ENCODE measurements at places on chromosomes 2 and 18. TPM values are rescaled to one million over a fixed set of nuclear protein-coding genes. Genes with fewer than 3 reads are reported as not detected.

DNA sequence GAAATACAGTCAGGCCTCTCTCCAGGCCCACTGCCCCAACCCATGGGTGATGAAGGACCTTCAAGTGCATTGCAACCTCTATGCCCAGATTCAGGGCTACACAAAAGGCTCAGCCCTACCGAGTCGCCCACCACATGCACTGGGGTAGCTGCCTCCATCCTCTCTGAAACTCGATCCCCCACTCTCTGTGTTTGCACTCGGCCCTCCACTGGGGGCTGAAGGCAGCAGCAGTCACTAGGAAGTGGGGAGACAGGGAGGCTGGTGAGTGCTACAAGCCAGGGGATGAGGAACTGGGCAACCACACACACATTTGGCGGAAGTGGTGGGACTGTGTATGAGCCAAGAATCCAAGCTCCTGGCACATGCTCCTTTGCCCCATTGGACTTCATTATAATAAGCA lies 94.6 kb downstream of the CERS6 start:
- H3K4me1 ChIP-seq = no peaks in the 10 kb centered on the region
- no peak for DNase-seq
- H3K27ac ChIP-seq = no peak overlapping the region
- no peaks in the 10 kb centered on the region for H3K27me3 ChIP-seq

- no peaks in the 10 kb centered on the region for H3K27me3 ChIP-seq
- H3K4me3 ChIP-seq = no peak overlapping the region
- H3K27ac ChIP-seq = no peak overlapping the region
Measured at GRCh38 chr2:101766337-101766736, 68.8 kb downstream of the MAP4K4 start.

- DNase-seq = peak; percentile 20
- no peak overlapping the region for H3K27ac ChIP-seq
- H3K4me3 ChIP-seq = no peak overlapping the region
Measured at GRCh38 chr2:86790134-86790675, 508 bp downstream of the CD8A start.

GRCh38 chr2:62441824-62442223 lies 64.2 kb downstream of the TMEM17 start:
- no peak overlapping the region for H3K27ac ChIP-seq
- no peak for DNase-seq
- no peak overlapping the region for H3K4me3 ChIP-seq
- H3K4me1 ChIP-seq = no peaks in the 10 kb centered on the region

DNA sequence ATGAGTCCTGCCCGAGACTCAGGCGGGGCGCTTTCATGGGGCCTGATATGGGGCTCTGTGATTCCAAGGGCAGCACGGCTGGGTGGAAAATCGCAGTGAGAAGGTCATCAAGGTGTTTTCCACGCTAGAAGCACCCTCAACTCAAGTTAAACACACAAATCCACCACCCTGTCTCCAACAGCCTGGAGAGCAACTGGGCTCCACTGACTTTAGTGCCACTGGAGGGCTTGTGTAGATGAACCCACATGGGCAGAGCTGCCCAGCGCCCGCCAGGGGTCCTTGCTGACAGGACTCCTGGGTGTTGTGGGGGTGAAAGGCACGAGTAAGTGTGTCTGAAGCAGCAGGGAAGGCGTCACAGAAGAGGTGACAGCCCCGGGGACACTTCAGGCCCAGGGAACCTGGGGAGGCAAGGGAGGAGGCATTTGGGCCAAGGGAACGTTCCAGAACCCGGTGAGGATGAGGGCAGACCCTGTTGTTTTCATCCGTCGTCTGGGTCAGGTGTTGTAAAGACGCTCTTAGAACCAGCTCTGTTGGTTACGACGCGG lies 51.8 kb upstream of the CTDP1 start:
- no peak overlapping the region for H3K4me3 ChIP-seq
- no peaks in the 10 kb centered on the region for H3K4me1 ChIP-seq
- H3K36me3 ChIP-seq = no peaks in the 10 kb centered on the region

DNA sequence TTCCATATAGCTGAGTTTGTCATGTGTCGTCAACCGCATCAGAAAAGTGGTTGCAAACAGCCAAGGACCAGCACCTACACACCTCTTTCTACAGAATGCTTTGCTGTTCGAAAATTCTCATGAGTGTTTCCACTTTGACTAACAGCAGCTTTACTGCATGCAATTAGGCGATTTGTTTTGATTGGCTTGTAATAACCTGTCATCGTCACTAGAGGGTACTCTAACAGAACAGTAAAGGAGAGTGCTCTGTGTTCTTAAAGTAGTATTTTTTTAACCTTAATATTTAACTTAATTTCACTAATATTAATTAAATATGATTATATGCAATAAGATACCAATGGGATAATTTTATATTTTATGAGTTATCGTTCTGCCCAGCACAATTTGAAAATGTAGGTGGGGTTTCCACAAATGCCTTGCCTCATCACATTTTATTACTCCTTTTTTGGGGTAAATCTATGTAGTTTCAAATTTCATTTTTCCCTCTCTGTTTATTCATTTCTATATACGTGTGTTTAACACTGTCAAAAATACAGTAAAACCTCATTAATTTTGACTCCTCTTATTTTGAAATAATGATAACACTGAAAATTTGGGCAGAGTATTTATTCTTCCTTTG lies 502.2 kb downstream of the NRXN1 start:
- DNase-seq = no peak
- no peak overlapping the region for H3K4me3 ChIP-seq
- H3K27ac ChIP-seq = no peak overlapping the region

- no peak overlapping the region for H3K27ac ChIP-seq
- no peaks in the 10 kb centered on the region for H3K36me3 ChIP-seq
- no peaks in the 10 kb centered on the region for H3K4me1 ChIP-seq
- H3K27me3 ChIP-seq = no peaks in the 10 kb centered on the region
Measured at GRCh38 chr2:57920342-57920939, 126.2 kb upstream of the VRK2 start.

- no peak overlapping the region for H3K27ac ChIP-seq
- no peaks in the 10 kb centered on the region for H3K4me1 ChIP-seq
- no peak overlapping the region for H3K4me3 ChIP-seq
- no peaks in the 10 kb centered on the region for H3K36me3 ChIP-seq
- DNase-seq = no peak
- no peaks in the 10 kb centered on the region for H3K27me3 ChIP-seq
Measured at GRCh38 chr2:94759211-94759610, 112.0 kb upstream of the TEKT4 start.

DNA sequence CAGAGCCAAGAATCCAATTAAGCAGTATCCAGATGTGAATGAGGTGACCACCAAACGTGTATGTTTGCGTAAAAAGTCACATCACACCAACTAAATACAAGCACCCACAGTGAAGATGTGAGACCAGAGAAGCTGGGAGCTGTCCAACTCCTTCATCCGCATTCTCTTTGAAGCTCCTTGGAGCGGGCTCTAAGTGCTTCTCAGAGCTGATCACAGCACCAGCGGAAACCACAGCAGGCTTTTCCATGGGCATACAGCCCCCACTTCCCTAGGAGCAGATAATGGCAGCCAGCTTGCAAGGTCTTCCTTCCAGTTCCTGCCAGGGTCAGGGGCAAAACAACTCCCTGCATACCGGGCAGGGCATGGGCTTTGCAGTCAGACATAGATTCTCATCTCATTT lies 36.4 kb downstream of the REEP1 start:
- peak; percentile 63 for DNase-seq
- H3K36me3 ChIP-seq = no peaks in the 10 kb centered on the region
- no peak overlapping the region for H3K27ac ChIP-seq
- H3K4me3 ChIP-seq = no peak overlapping the region
- peaks cover 6% of the 10 kb centered on the region for H3K4me1 ChIP-seq

DNA sequence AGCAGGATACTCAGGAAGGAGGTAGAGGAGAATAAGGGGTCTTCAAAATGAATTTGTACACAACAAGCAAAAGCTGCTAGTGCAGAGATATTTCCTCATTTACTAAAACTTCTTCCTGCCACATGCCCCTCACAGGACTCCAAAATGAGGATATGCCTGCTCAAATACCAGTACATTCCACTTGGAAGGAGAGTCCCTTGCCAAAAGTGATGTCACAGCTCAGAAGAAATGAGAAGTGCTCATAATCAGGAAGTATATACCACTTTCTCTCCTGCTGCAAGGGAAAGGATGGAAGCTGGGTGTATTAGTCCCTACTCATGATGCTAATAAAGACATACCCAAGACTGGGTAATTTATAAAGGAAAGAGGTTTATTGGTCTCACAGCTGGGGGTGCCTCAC lies 87.7 kb upstream of the FSHR start:
- H3K4me3 ChIP-seq = no peak overlapping the region
- H3K27me3 ChIP-seq = no peaks in the 10 kb centered on the region
- H3K36me3 ChIP-seq = no peaks in the 10 kb centered on the region
- no peak overlapping the region for H3K27ac ChIP-seq
- no peaks in the 10 kb centered on the region for H3K4me1 ChIP-seq
- no peak for DNase-seq

GRCh38 chr2:54067851-54068375 lies 47.5 kb upstream of the ACYP2 start:
- no peak overlapping the region for H3K27ac ChIP-seq
- H3K27me3 ChIP-seq = no peaks in the 10 kb centered on the region
- no peak overlapping the region for H3K4me3 ChIP-seq
- no peak for DNase-seq
- H3K36me3 ChIP-seq = no peaks in the 10 kb centered on the region
- no peaks in the 10 kb centered on the region for H3K4me1 ChIP-seq

DNA sequence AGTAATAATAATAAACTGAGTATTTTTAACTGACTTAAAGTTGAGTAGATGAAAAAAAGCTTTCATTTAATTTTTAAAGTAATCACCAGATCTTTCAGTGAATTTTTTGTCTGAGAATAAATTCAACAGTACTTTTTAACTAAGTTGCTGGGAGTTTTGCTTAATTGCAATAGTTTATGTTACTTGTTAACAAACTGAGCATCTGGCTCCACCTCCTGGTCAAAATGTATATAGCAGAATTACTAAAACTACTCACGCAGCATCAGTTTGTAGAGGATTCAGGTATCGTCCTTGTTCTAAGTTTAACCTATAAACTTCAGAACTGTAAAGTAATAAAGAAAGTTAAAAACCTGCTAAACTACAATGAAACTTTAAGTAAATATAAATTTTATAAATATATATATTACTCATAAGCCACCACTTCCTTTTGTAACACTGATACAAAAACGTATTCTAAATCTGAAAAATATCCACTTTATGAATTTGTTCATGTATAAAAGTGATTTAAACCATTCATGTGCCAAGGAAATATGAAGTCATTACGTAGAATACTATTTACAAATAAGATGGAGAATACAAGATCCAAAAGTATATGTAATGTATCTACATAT lies 21.3 kb downstream of the NOL10 start:
- H3K27me3 ChIP-seq = no peaks in the 10 kb centered on the region
- no peaks in the 10 kb centered on the region for H3K4me1 ChIP-seq
- H3K4me3 ChIP-seq = no peak overlapping the region
- no peak overlapping the region for H3K27ac ChIP-seq

MDH1B gene
- 8.1 TPM for total RNA-seq

RGPD5 gene
- total RNA-seq = 43.4 TPM

VIT gene
- total RNA-seq = not detected

SERPINB10 gene
- total RNA-seq = not detected

TWIST2 gene
- total RNA-seq = 1.4 TPM

MALL gene
- total RNA-seq = 26.2 TPM

ABCG8 gene
- 0.13 TPM for total RNA-seq

KCTD18 gene
- total RNA-seq = 12.6 TPM

SNX17 gene
- 98.7 TPM for total RNA-seq

ANKRD62 gene
- not detected for total RNA-seq

NDUFV2 gene
- total RNA-seq = 131 TPM

DUSP19 gene
- total RNA-seq = 4.4 TPM

IL36B gene
- total RNA-seq = not detected
